ENCODE measurements at places on chromosomes 2 and 18.
A peak's percentile ranks its signal among the peaks of the same experiment; 100 is the strongest.

- DNase-seq = no peak
These were observed 573.3 kb downstream of the LRP1B start for GRCh38 chr2:141557329-141558095.

- no peak for DNase-seq
These were observed 39.7 kb downstream of the COLEC12 start for GRCh38 chr18:460791-461190.

GRCh38 chr2:88735853-88736252 is 44.4 kb downstream of the RPIA start:
- DNase-seq = peak; percentile 17

- DNase-seq = no peak
These were observed 1.7 kb downstream of the THSD7B start for GRCh38 chr2:136767030-136767429.

- DNase-seq = no peak
These were observed 218.7 kb downstream of the ARHGAP15 start for GRCh38 chr2:143347901-143348414.

DNA sequence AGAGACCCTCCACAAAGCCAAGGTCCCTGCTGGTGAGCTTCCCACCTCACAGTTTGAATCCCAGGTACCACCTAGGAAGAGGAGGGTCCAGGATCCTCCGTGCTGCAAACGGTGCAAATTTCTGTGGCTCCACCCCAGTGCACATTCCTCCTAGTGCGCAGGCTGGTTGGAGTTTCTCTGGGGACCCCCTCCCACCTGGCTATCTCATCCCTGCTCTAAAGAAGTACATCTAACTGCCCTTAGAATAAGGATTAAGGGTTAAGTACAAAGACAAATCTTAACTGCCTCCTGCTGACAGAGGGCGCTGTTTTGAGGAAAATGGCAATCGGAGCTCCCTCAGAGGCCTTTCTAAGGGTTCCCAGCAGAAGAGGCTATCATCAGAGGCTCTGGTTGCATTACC is 109.6 kb upstream of the FSIP2 start:
- no peak for DNase-seq

- peak; percentile 17 for DNase-seq
These were observed 26.6 kb upstream of the SEH1L start for GRCh38 chr18:12921178-12921577.
